ENCODE measurements at places on chromosomes 2 and 18. TPM values are rescaled to one million over a fixed set of nuclear protein-coding genes. Genes with fewer than 3 reads are reported as not detected.

LIMS1 gene
- 18.1 TPM for total RNA-seq

- no peak for DNase-seq
Observed at GRCh38 chr18:64148988-64149387, at the start of gene LINC00305. TSS of gene LINC00305 (minus strand) at chr18:64149088.

DNA sequence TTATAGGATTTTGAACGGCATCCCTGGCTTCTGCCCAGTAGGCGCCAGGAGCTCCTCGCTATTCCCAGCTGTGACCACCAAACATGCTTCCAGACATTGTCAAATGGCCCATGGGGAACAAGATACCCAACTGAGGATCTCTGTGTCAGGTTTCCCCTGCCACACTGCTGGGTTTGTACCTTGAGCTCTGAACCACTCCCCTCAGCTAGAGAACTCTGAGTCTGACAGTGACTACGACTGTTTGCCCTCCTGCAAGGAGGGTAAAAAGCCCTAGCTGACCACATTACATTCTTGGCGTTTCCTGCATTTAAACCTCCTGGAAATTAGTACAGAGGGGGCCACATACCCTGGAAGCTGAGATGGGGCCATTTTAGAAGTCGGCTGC is 12.4 kb downstream of the LRRFIP1 start:
- DNase-seq: no peak

CDK5R2 gene
- not detected for total RNA-seq

DNA sequence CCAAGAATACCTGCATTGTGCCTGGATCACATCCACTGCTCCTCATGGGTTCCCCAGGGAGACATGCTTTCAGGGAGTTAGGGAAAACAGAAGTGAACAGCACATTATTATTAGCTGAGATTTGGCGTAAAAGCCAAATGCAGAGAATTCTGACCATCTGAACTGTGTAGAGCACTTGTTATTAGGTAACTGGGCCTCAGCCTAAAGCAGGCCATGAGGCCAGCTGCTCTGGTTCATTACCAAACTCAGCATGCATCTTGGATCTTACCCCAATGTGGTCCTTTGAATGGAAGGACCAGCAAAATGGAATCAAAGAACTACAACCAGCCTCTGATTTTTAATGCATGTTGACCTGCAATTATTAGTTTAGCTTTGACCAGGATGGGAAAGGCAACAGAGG is 322.3 kb downstream of the KCNS3 start:
- no peak for DNase-seq

DNA sequence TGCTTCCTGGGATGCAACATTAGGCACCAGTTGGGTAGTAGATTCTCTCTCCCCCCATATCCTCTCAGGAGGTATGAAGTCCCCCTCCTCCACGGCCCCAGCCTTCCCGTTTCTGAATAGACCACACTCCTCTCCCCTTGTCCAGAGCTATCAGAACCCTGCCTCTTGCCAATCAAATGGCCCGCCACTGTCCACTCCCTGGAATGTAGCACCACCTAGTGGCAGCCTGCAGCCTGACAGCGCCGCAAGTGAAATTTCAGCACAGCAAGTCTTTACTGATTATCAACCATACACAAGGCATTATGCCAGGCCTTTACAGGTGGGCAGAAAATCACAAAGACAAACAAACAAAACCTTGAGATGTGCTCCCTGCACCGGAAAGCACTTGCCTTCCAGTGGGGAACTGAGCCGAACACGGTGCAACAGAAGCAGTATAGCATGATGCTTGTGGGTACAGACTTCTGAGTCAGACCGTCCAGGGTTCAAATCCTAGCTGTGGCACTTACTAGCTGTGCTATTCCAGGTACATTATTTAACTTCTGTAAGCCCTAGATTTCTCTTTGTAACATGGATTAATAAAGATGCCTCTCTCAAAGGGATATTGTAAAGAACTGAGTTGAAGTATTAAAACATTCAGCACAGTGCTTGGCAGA is 174.0 kb downstream of the SMAD2 start:
- peak; percentile 68 for DNase-seq

GRCh38 chr2:12828980-12829379 is 112.2 kb downstream of the TRIB2 start:
- DNase-seq: no peak

GRCh38 chr2:172991031-172991430 is 84.6 kb upstream of the MAP3K20 start:
- DNase-seq: no peak

DNA sequence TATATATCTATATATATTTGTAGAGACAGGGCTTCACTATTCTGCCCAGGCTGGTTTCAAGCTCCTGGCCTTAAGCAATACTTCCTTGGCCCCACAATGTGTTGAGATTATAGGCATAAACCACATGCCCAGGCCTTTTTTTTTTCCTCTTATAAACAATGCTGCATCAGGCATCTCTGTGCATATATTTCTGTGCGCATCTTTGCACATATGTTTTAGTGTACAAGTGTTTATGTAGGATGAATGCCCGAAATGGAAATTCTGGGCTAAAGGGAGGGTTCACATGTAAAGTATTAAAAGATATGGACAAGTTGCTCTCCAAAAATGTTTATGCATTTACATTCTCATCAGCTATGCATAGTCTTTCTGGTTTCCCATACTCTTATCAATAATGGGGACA is 183.2 kb upstream of the SPRED2 start:
- no peak for DNase-seq

- DNase-seq: no peak
Observed at GRCh38 chr2:24083567-24084385, 858 bp downstream of the TP53I3 start.

QPCT gene
- total RNA-seq: 0.65 TPM

GRCh38 chr2:220432645-220433044 is 805.2 kb downstream of the SLC4A3 start:
- DNase-seq: no peak

AOX1 gene
- total RNA-seq: 1,212 TPM

- peak; percentile 68 for DNase-seq
Observed at GRCh38 chr2:109722026-109722425, 72.1 kb upstream of the RGPD5 start.

DNA sequence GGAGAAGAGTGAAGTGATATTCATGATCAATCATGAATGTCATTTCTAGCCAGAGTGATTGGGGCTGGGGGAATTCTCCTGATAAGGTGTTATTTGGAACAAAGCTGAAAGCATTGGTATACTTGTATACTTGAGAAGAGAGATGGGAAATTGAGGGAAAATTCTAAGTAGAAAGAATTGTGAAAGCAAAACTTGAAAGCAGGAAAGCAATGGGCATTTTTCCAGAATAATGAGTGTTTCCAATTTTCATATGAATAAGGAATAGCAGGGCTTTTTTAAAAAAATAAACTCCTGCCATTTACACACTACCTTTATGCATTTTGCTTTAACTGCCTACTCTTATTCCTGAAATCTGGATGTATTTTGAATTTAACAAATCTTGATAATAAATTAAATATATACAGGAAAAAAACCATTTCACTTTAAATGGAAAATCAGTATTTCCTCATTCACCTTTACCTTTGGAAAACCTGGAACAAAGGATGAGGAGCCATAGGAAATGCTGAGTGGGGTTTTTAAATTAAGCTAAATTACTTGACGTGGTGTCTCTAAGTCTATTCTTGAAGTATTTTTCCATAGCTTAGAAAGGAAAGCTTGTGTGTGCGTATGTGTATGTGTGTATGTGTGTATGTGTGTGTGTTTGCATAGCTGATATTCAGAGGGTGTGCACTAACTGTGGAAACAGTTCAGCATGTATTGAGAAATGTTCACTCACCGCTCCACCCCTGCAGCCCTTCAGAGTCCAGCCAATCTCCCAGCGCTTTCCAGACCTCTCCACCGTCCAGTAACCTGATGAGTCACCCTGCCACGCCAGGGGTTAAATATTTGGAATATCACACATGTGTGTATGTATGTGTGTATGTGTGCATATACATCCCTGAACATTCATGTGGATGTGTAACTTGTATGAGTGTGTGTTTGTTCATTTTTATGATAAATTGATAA is 427.3 kb downstream of the THSD7B start:
- DNase-seq: no peak

- DNase-seq: no peak
Observed at GRCh38 chr2:206260188-206261012, 14.1 kb upstream of the ZDBF2 start.

GAREM2 gene
- 0.15 TPM for total RNA-seq

GRCh38 chr2:114006460-114006859 is 116.6 kb downstream of the ACTR3 start:
- DNase-seq: no peak

DNA sequence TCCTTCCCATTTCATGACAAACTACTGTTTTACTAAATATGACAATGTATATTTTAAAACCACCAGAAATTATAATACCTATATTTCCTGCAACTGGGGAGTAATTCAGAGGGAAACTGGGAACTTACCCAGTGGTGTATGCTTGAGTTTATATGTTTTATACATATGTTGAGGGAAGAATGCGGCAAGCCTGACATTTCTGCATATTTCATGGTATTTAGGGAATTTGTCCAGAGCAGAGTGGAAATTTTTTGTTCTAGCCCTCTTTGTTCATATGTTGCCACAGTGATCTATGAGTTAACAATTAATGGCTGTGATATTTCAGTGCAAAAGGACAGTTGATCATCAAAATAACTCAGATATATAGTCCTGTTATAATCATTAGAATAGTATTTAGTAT is 230.8 kb upstream of the VWC2L start:
- DNase-seq: no peak

GRCh38 chr2:112841295-112842044 is 4.9 kb upstream of the IL1B start:
- no peak for DNase-seq

KCNG3 gene
- not detected for total RNA-seq

SERPINB4 gene
- total RNA-seq: not detected

- DNase-seq: no peak
Observed at GRCh38 chr2:141589314-141589713, 541.5 kb downstream of the LRP1B start.

TTN gene
- total RNA-seq: 1.1 TPM

DNA sequence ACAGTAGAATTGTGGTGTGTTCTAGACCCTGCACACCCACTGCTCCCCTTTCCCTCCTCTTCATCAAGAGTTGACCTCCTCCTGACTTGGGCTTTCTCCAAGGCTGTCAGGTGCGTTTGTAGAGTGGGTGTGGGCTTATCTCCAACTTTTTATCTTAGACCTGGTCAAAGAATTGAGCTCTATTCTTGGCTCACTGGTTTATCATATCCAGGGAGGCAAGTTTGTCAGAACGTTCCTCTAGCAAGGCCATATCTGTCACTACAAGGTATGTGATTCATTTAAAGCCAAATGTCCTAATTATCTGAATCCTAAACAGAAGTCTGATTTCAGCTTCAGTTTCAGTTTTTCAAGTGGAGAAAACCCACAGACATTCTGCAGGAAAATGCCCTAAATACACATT is 117.1 kb upstream of the MGAT5 start:
- no peak for DNase-seq

- DNase-seq: no peak
Observed at GRCh38 chr18:69715191-69715795, 232.4 kb downstream of the CD226 start.

TMEM247 gene
- total RNA-seq: not detected

- no peak for DNase-seq
Observed at GRCh38 chr2:168138374-168138773, 109.0 kb downstream of the STK39 start.

- DNase-seq: no peak
Observed at GRCh38 chr2:138267902-138268254, 233.7 kb upstream of the SPOPL start.

DNA sequence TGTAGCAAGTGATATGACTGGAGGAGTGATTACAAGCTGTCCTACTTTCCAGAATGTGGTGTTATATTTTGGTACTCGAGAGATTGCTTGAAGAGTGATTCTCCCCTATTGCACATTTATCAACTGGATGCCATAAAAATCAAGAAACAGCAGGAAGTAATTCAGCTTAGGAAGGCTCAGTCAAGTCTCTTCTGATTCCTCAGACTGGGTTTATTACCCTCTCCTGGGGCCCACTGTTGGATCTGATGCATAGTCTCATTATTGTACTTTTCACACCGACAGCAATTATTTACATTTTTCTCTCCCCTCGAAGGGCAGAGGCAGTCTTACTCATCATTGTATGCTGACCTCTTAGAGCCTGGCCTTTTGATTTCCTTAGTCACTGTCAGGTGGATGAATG is 9.3 kb downstream of the NOSTRIN start:
- DNase-seq: no peak

LRRTM4 gene
- total RNA-seq: not detected

- no peak for DNase-seq
Observed at GRCh38 chr2:227513113-227513512, 41.2 kb downstream of the AGFG1 start.

GRCh38 chr2:162086904-162087303 is 12.9 kb upstream of the DPP4 start:
- DNase-seq: no peak

UGT1A6 gene
- 181 TPM for total RNA-seq

INHA gene
- 0.20 TPM for total RNA-seq

DNA sequence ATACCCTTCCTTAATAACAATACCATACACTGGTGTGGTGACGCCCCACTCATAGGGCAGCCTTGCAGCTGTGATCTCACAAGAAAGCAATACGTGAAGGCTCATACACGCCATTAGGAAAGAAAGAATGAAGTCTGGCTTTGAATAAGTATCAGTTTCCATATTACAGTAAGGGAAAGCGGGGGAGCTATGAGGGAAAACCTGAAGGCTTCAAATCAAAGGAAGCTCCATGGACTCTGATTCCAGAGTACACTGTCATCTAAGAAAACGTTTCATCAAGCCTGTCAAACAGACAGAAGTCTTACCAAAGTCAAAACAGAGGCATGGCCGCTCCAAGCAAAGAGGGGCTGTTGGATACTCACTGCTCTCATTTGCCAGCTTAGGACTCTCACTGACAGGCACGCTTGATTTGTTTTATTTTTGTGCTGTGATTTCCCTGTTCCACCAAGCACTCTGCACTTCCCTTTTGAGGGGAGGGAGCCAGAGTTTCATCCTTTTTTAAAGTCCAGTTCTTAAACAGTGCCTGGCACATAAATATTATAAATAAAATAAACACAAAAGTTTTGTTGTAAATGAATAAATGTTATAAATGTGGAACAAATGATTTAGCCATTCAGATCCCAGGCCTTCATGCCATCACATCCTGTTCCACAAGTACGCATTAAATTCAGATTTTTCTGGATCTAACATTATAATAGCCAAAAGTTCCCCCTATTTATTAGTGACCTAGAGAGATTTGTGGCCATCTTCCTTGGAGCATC is 221.2 kb downstream of the PIEZO2 start:
- no peak for DNase-seq

DNA sequence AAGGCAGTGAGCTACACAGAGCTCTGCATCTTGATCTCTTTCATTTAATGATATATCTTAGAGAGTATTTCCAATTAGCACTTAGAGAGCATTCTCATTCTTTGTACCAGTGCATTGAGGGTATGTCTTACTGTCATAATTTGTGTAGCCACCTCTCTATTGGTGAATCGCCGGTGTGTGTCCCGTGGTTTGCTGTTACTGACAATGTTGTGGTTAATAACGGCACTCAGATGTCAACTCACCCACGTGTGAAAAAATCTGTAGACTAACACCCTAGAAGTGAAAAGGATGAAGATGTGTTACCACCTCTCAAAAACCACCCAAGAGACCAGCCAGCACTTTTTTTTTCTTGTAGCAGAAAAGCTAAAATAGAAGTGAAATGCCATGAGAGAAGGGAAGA is 37.1 kb downstream of the TEX51 start:
- no peak for DNase-seq
